Cortex of kidney (tissue), 1 donor: ENCODE measurements at places on chromosomes 6 and 20.

DNA sequence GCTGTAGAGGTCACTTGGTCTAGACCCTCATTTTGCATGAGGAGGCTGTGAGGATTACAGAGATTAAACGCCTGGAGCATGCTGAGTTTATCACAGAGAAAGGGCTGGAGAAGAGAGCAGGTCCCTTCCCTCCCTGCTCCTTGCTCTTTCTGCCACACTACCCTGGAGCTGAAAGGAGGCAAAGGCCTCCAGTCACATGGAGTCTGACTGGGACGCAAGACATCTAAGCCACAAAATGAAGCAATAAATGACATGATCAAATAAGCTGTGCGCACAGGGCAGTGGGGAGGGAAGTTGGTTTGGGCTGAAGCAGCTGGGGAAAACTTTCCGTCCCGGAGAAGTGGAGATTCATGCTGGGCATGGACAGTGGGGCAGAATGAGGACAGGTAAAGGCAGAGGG lies 33.3 kb downstream of the ATXN1 start:
- DNase-seq: no peak

- no peak for DNase-seq
These were observed 113.1 kb downstream of the C6orf58 start for GRCh38 chr6:127690092-127690491.

GRCh38 chr6:89944181-89944755 lies 50.0 kb downstream of the GJA10 start:
- DNase-seq: no peak

DNA sequence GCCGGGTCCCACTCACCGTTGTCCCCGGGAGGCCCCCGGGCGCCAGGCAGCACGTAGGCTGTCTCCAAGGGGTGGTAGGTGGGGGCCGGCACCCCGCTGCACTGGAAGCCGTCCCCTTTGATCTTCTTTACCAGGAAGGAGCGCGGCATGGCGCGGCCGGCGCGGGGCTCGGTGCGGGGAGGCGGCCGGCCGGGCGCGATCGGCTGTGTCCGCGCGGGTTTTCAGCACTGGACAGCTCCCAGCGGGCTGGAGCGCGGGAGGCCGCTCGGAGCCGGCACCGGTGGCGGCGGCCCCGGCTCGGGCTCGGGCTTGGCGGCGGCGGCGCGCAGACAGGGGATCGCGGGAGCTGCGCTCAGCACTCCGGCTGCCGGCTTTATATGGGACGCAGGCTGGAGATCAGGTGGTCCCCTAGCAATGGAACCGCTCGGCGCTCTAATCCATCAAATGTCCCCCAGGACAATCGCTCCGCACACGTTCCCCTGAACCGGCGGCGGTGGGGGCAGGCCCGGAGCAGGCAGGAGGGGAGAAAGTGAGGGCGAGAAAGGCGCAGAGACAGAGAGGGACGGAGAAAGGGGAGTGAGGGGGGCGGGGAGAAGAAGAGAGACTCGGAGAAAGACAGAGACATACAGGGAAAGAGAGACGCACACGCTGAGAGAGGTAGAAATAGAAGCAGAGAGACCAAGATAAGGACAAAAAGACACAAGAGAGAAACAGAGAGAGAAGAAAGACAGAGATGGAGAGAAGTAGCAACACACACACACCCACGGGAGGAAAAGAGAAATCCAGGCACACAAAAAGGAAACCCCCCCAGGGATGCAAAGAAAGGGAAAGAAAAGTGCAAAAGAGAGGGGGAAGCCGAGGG lies at the start of gene SCRT2:
Gene SCRT2 (minus strand): TSS at position 350 of the 862 bp plus-strand sequence. CDS start 201 bp downstream, at position 149.
- DNase-seq: no peak

DNA sequence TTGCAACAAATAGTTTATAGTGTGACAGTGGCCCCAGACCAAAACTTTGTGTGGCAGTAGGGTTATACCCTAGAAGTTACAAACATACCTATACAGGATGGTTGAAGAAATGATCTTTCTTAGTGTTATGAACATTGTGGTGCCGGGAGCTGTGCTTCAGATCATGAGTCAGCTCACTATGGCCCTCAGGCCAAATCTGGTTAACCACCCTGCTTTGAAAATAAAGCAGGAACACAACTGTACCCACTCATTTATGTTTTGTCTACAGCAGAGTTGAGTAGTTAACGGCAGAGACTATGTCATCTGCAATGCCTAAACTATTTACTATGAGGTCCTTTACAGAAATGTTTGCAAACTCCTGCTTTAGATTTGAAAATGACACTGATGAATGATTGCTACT lies 24.3 kb downstream of the AKAP7 start:
- DNase-seq: no peak

- no peak for DNase-seq
These were observed 165.8 kb downstream of the ZFAND3 start for GRCh38 chr6:37985355-37985754.

- DNase-seq: no peak
These were observed 9.5 kb downstream of the TAAR2 start for GRCh38 chr6:132614554-132614953.

- DNase-seq: no peak
These were observed 26.3 kb upstream of the EPM2A start for GRCh38 chr6:145761584-145761983.

- no peak for DNase-seq
These were observed 123.4 kb upstream of the HDGFL1 start for GRCh38 chr6:22445946-22446345.

- no peak for DNase-seq
These were observed 91.4 kb downstream of the FAM217A start for GRCh38 chr6:3987576-3987975.

DNA sequence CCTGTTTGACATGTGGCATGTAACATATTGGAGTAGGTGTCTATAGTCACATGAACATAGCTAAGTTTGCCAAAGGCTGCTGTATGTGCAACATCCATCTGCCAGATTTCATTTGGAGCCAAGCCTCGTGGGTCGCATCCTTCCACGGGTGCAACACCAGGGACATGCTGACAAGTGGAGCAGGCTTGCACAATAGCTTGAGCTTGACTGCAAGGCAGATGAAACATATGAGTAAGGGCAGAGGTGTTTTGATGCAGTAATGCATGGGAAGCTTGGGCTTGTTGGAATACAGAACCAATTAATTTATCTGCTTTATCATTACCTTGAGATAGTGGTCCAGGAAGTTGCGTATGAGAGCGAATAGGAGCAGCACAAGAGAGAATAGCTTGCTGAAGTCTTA lies 74.1 kb upstream of the BTN3A2 start:
- no peak for DNase-seq

- DNase-seq: no peak
These were observed 40.6 kb downstream of the TOX2 start for GRCh38 chr20:43955062-43955749.

GRCh38 chr6:24492475-24492874 lies 2.3 kb upstream of the ALDH5A1 start:
- no peak for DNase-seq

DNA sequence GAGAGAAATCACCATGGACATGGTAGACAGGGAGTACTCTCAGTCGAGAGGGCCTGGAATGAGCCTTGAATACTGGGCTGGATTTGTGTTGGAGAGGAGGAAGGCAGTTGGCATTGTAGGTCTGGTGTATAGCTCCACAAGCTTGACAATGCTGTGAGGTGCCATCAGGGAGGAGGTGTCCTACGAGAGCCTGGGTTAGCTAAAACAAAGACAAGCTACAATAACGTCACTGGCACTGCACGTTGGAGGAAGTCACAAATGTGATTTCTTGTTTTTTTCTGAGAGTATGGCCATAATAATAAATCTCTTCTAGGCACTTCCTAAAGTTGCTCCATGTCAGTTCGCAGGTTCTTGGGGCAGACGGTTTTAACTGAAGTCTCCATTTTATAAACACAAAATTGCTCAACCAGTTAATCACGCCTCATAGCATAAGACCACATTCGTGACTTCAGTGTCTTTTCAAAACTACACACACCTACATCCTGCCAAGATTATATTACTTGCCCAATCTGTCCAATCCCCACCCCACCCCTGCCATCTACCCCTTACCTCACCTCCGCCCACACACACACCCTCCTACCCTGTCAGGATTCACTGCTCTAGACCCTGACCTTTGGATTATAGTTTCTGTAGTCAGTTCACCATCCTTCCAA lies 4.4 kb upstream of the HLA-DMB start:
- DNase-seq: no peak

DNA sequence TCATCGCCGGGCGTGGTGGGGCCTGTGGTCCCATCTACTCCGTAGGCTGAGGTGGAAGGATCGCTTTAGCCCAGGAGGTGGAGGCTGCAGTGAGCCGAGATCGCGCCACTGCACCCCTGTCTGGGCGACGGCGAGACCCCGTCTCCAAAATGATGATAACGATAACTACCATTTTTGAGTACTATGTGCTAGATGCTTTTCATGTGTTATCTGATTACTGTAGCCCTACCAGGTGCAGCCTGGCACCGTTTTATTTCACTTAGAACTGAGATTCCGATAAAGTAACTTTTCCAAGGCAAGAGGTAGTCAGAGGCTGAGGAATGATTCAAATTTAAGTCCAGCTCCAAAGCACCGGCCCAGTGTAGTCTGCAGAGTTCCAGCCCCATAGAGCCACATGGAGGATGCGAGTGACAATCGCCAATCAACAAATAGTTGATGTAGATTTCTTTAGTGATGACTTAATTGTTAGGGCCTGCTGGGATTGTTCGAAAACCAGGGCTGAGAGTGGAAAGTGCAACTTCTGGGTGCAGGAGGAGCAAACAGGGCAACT lies 727 bp downstream of the ERMARD start:
- DNase-seq: no peak

GRCh38 chr6:106870069-106870468 lies 104.5 kb downstream of the CD24 start:
- DNase-seq: no peak

GRCh38 chr6:134190883-134191282 lies 127.0 kb downstream of the SGK1 start:
- no peak for DNase-seq

- DNase-seq: no peak
These were observed 65.8 kb downstream of the MAP3K4 start for GRCh38 chr6:161057103-161058091.

DNA sequence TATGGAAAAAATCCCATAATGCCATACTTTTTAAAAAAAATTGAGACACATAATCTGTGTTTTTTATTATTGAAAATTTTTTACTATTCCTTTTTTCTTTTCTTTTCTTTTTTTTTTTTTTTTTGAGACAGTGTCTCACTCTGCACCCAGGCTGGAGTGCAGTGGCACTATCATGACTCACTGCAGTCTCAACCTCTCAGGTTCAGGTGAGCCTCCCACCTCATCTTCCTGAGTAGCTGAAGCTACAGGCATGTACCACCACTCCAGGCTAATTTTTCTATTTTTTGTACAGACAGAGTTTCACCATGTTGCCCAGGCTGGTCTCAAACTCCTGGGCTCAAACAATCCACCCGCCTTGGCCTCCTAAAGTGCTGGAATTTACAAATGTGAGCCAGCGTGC lies 100.4 kb downstream of the AFG1L start:
- no peak for DNase-seq

GRCh38 chr6:123022975-123023374 lies 26.9 kb downstream of the CLVS2 start:
- DNase-seq: no peak

GRCh38 chr6:122214605-122215318 lies 184.7 kb upstream of the HSF2 start:
- DNase-seq: no peak

DNA sequence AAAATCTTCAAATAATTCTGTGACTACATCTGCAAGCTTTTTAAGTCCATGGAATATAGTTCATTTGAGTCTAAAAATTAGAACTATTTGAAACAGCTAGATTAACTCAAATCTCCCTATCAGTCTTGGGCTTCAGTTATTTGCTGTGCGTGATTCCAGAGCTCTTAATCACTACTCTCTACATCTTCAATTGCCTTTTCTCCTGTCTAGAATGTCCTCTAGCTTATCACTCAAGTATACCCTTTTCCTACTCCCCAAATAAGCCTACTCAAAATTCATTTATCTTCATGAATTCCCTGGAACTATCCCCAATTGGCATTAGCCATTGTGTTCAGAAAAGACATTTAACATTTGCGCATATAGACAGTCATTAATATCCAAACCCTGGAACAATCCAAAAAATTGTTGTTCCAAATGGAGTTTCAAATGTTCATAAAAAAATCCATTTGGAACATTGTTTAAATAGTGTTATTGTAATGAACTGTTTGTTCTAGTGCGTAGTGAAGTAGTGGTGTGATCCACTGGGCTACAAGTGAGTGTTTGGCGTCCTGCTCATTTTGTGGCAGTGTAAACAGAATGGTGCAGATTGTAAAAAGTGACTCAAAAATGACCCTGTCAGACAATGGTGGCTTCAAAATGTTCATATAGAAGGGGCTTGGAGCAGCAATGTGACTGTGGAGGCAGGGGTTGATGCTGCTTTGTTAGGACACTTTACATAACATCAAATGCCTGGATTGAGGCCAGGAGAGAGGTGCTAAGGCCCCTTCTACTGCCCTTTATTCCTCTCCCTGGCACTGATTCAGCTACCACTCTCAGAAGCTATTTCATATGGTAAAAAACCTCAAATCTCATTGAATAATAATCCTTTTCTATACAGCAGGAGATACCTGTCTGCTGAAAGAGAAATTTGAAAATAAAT lies 122.3 kb downstream of the KIF6 start:
- no peak for DNase-seq

- no peak for DNase-seq
These were observed 40.0 kb downstream of the RANBP9 start for GRCh38 chr6:13671548-13672127.

- DNase-seq: no peak
These were observed 1104.2 kb upstream of the CITED2 start for GRCh38 chr6:140478631-140479030.

GRCh38 chr6:147285087-147285855 lies 81.1 kb downstream of the STXBP5 start:
- no peak for DNase-seq

DNA sequence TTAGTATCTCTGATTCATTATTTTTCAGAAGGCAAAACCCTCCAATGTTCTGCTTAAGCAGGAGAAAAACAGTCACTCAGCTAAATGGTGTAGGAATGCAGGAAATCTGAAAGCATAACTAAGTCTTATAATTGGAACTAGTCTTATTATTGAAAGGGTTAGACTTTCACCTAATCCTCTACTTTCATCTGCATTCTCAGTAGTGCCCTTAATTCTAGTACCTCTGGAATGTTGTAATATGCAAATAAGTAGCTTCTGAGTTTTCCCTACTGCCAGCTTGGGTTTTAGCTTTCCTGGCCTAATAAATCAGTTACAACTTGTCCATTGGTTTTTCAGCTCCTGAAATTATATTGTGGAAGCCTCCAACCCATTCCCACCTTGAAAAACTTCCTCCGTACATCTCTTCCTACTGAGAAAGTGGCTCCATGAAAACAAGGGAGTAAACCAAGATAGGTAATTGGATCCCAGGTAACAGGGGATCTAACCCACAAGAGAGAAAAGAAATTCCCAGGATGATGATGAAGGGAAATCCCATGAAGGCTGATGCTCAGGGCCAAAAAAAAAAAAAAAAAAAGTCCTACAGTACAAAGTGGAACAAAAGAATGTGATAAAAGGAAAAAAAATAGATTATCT lies 147.0 kb downstream of the TBC1D32 start:
- no peak for DNase-seq

GRCh38 chr6:53361549-53362031 lies 12.8 kb upstream of the ELOVL5 start:
- no peak for DNase-seq

DNA sequence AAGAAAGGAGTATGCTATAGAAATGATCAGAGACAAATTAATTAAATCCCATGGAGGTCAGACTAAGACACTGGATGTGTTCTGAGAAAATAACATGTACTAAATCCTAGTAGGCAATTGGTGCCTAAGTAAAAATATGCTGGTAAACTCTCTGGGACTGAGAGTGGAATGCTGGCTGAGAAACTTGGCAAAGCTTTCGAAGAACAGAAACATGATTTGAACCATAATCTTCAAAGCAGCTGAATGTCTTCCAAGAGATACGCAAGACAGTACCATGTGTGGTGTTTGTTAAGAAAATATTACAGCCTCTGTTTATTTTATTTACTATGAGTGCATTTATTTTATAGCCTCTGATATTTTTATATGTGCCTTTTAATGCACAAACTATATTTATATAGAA lies 55.2 kb downstream of the EFHC1 start:
- DNase-seq: no peak
